ENCODE measurements at places on chromosomes 5 and 9.

DNA sequence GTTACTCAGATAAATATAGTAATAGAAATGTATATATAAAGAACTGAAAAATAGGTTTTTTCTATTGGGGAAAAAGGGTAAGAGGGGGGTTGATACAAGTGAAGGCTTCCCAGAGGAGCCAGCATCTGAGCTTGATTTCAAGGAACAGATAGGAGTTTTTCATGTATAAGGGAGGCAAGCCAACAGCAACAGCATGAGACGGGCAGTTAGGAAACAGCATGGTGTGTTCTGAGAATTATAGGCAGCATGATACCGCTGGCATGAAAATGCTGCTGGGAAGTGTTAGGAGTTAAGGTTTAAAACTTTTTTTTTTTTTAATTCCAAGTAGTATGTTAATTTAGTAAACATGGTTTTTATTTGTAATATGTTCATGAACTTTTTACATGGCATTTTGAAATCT, 9.7 kb downstream of the CDC37L1 start:
- no peak for DNase-seq

DNA sequence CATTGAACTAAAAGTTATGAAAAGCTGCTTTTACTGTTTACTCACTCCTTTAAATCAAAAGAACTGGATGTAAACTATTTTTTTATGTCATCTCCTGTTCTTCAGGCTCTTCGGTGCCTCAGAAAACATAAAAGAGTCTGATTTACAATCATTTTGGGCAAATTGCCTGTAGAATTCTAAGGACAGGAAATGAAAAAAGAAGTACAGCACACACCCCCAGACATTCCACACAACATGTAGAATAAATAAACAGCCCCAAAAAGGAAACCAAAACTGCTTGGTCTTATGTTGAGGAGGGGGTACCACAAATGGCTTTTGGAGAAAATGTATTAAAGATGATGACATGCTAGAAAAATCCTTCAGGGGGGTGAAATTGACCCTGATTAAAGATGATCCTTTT, 57.2 kb downstream of the ITGA1 start:
- DNase-seq = no peak

DNA sequence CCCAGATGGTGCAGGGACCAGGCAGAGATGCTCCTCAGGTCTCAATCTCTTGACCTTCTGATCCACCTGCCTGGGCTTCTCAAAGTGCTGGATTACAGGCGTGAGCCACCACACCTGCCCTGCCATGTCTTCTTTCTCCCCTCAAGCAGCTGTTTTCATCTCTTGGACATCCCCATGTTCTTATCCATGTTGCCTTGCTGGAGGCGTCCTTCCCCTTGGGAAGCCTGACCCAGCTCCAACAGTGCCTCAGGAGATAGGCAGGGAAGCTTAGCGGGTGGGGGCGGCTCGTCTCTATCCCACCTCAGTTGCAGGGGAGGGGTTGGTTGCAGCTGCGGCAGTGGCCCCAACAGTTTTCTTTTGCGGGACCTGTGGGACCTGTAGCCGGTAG, 24.7 kb upstream of the SPATA31E1 start:
- DNase-seq = no peak

DNA sequence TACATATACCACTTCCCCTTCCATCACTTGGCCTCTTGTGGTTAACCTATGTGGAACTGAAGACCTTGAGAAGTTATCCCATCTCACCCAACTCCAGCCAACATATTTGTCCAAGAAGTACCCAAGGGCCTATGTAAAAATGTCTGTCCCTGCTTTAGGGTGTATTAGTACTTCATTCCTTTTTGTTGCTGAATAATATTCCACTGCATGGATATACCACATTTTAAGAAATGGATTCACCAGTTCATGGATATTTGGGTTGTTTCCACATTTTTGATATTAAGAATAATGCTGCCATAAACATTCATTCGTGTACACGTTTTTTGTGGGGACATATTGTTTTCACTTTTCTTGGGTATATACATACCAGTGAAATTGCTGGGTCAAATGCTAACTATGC, 28.6 kb downstream of the IDNK start:
- DNase-seq = no peak

DNA sequence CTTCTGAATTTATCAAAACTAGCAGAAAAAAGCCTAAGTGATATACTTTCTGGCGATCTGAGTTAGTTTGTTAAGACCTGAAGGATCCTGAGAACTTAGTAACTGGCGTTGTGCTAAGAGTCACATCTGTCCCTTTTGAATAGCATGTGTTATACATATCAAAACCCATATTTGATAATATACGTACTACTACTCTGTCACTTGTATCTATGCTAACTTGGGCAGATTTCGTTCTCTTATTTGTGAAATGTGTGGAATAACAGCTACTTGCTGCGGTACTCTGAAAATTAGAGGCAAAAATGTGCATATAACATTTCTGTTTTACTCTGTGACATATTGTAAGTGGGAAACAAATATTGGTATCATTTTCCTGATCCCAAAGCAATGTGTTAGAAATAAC, 126.4 kb downstream of the PARP8 start:
- no peak for DNase-seq

All from cortex of kidney (tissue), 1 donor.